GM23248 (cell line): ENCODE measurements at places on chromosomes 1 and 21. TPM values are rescaled to one million over a fixed set of nuclear protein-coding genes. Genes with fewer than 3 reads are reported as not detected.

GRCh38 chr1:158998781-158999161 is 10.9 kb upstream of the IFI16 start:
- H3K27me3 ChIP-seq: no peaks in the 10 kb centered on the region
- peak overlapping the region; percentile 95 for H3K27ac ChIP-seq
- H3K4me1 ChIP-seq: peaks cover 17% of the 10 kb centered on the region
- peak overlapping the region; percentile 83 for H3K4me3 ChIP-seq

ZSCAN20 gene
- total RNA-seq: 4.6 and 9.5 TPM in 2 replicates

DNA sequence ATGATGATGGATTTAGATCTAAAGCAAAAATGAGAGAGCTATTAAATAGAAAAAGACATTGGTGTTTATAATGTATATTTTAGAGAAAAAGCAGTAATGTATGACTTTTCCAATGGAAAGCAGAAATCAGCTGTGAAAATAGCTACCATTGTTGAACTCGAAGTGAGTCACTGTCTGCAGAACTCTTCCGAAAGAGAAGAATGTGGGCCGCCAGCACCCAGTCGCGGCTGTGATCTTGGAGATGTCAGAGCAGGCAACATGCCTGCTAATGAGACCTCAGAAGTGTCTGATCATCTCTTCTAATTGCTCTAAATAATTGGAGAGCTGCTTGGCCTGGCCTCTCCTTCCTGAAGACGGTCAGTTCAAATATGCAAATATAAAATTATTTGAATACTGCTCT is 333.6 kb upstream of the RUNX1 start:
- no peaks in the 10 kb centered on the region for H3K27me3 ChIP-seq
- H3K4me3 ChIP-seq: no peak overlapping the region
- H3K36me3 ChIP-seq: no peaks in the 10 kb centered on the region
- no peak overlapping the region for H3K27ac ChIP-seq
- DNase-seq: no peak

DNA sequence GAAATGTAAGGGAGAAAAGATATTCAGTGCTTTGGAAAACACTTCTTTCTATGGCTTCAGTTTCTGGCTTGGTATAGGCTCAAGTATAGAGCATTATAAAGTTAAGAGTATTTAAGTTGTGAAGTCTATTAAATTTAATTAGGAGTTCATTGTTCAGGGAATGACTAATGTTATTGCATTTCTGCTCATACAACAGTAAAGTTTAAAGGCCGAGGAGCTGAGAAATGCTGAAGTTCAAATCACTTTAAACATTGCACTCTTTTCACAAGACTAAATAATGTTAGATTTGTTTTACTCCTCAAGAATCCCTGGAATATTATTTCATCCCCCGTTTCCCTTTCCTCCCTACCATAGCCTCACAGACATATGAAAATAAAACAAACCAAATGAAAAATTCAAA is 30.1 kb downstream of the RGS5 start:
- peak overlapping the region; percentile 7; the same call in 1 of the 2 replicates for H3K27ac ChIP-seq
- peak overlapping the region; percentile 7; the same call in 1 of the 2 replicates for H3K4me3 ChIP-seq
- H3K4me1 ChIP-seq: peaks cover 56% of the 10 kb centered on the region
- DNase-seq: peak; percentile 37

NTNG1 gene
- 14.4 and 14.7 TPM in 2 replicates for total RNA-seq

THBS3 gene
- 20.6 and 21.4 TPM in 2 replicates for total RNA-seq

FMO3 gene
- total RNA-seq: not detected in 2 replicates

DNA sequence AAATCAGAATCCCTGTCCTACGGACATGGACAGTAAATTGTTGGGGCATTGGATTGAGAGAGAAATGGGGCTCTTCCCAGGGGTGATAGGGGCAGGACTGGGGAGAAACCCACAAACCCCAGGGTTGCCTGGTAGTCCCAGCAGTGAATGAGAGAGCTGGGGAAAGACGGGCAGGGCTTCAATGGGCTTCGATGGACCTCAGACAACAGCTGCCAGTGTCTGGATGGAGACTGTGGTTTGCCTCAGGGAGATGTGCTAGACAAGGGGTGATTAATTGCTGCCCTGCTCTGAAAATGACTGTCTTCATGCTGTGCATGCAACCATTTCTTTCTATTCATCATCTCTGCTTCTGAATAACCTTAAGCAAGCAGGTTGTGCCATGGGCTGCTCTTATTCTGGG is 7.4 kb downstream of the GPR25 start:
- no peak for DNase-seq
- no peaks in the 10 kb centered on the region for H3K4me1 ChIP-seq
- no peak overlapping the region for H3K27ac ChIP-seq
- H3K36me3 ChIP-seq: no peaks in the 10 kb centered on the region
- no peak overlapping the region for H3K4me3 ChIP-seq

KCNH1 gene
- 1.5 and 1.8 TPM in 2 replicates for total RNA-seq

GRCh38 chr1:103941086-103941485 is 191.4 kb downstream of the AMY1C start:
- no peak overlapping the region for H3K27ac ChIP-seq
- H3K4me1 ChIP-seq: no peaks in the 10 kb centered on the region
- no peaks in the 10 kb centered on the region for H3K36me3 ChIP-seq
- H3K27me3 ChIP-seq: no peaks in the 10 kb centered on the region
- DNase-seq: no peak
- no peak overlapping the region for H3K4me3 ChIP-seq

OR2T35 gene
- not detected in 2 replicates for total RNA-seq

DNA sequence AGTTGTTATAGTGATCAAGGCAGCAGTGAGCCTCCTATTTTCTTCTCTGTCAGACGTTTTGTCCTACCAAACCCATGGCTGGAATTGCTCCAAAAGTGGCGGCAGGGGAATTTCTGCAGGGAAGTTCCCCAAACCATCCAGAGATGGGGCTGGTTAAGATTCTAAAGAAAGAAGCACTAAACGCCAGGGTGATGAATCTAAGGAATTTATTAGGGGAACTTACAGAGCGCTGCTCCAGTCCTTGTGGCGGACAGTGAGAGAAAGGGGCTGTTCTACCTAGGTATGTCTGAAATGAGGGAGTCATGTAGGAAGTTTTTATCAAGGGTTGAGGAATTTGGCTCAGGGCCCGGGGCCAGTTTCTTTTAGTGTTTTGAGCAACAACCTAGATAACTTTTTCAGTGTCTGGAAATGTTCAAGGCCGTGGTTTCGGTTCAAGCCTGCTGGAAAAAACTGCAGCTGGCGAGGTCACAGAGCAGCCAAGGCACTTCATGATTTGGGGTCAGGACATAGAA is 222.4 kb upstream of the B3GALT2 start:
- H3K4me3 ChIP-seq: no peak overlapping the region
- H3K4me1 ChIP-seq: peaks cover 10% of the 10 kb centered on the region
- H3K27ac ChIP-seq: no peak overlapping the region

- peak; percentile 64 for DNase-seq
- no peaks in the 10 kb centered on the region for H3K36me3 ChIP-seq
- no peak overlapping the region for H3K27ac ChIP-seq
- H3K4me3 ChIP-seq: no peak overlapping the region
Measured at GRCh38 chr1:185480545-185480944, 163.5 kb upstream of the IVNS1ABP start.
